ENCODE measurements at places on chromosomes 6 and 20.

- no peak for DNase-seq
Observed at GRCh38 chr6:154752022-154752421, 18.8 kb downstream of the SCAF8 start.

GRCh38 chr20:64069614-64070243, 6.7 kb downstream of the TCEA2 start:
- peak; percentile 87 for DNase-seq

- DNase-seq = no peak
Observed at GRCh38 chr6:158625881-158626305, 18.6 kb downstream of the DYNLT1 start.

DNA sequence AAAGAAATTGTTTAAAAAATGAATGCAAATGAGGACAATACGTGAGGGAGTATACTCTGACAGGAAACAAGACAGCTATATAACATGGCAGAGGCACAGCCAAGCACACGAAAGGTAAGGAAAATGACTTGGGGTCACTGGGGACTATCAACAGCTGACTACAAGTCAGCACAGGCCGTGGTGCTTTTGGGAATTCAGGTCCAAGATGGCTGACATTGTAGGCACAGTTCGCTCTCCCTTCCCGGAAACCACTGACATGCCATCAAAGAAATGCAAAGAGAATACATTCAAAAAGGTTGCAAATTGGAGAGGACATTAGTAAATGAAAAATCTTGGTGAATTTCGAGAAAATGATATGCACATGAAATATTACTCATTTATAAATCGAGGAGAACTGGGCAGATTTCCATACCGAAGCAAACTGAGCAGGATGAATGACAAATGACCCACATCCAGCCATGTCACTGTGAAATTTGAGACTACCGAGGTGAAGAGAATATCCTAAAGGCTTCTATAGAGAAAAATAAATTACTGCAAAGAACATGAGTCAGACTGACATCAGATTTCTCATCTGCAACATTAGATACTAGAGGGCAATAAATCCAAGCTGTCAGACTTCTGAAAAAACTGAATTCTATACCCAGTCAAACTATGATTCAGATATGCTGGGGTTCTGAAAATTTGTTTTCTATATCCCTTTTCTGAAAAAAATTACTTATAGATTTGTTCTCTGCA, 391.1 kb downstream of the BTBD9 start:
- DNase-seq = no peak

- DNase-seq = no peak
Observed at GRCh38 chr6:11213422-11214021, 18.9 kb downstream of the NEDD9 start.

DNA sequence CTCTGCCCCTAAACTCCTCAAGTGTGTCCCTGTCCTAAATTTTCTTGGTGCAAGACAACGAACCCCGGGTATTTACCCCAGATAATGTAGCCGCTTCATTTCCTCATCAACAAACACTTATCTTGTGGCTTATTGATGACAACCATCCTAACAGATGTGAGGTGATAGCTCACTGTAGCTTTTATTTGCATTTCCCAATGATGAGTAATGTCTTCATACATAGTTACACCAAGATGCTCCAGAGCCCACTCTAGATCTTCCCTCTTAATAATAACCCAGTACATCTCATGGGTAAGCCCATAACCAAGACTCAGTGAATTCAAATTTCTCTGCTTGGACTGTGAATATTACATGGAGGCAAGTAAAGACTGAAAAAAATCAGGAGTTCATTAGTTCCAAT, 48.2 kb upstream of the BEND6 start:
- DNase-seq = no peak

- no peak for DNase-seq
Observed at GRCh38 chr6:19664878-19665612, 172.1 kb upstream of the ID4 start.

GRCh38 chr20:46362921-46363867, 43.2 kb downstream of the ELMO2 start:
- no peak for DNase-seq

DNA sequence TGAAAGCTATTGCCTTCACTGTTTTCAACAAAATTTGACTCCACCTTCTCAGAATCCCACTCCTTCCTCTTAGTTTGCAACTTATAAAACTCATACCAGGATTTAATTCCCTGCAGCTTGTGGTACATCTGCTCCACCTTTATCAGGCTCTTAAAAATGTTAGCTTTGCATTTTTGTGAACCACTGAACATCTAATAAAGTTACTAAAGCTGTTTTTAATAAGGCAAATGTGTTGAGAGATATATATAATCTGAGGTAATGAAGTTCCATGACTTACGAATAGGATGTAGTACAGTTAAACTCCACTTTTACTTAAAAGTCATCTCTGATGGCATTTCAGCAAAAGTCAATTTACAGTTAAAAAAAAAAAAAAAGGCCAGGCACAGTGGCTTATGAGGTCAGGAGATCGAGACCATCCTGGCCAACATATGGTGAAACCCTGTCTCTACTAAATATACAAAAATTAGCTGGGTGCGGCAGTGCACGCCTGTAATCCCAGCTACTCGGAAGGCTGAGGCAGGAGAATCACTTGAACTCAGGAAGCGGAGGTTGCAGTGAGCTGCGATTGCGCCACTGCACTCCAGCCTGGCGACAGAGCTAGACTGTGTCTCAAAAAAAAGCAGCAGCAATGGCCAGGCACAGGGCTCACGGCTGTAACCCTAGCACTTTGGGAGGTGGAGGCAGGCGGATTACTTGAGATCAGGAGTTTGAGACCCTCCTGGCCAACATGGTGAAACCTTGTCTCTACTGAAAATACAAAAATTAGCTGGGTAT, 106.2 kb downstream of the KIF13A start:
- DNase-seq = no peak

DNA sequence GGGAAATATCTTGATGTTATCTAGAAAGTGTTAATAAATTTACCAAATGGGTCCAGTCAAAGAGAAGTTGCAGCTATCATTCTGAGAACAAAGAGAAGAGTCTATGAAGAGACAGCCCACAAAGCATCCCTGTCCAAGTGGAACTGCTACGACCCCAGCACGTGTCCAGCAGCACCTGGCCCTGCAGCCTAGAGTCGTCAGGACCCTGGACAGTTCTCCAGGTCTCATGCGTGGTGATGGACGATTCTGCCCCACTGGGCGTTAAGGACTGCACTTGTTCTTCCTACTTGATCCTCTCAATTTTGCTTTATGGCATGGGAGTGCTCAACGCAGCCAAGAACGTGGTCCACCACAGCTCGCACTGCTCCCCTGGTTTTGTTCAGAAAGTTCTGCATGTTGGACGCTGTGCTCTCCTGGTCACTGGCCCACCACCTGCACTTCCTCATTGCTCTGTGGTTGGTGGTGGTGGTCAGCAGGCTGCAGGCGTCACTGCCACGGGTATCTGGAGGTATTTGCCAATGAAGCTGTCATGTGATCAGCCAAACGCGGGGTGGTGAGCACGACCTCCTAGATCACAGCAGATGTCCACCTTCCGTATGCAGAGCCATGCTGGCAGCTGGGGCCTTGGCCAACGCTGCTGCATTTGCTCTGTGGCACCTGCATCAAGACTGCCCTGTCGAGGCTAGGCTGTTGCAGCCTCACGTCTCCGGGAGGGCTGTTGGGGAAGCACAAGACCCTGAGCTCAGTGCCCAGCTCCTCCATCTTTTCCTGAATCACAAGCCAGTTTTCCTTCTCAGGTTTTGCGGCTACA, 356.4 kb downstream of the CDH4 start:
- DNase-seq = no peak

GRCh38 chr6:167735084-167735950, 91.4 kb upstream of the AFDN start:
- DNase-seq = no peak

DNA sequence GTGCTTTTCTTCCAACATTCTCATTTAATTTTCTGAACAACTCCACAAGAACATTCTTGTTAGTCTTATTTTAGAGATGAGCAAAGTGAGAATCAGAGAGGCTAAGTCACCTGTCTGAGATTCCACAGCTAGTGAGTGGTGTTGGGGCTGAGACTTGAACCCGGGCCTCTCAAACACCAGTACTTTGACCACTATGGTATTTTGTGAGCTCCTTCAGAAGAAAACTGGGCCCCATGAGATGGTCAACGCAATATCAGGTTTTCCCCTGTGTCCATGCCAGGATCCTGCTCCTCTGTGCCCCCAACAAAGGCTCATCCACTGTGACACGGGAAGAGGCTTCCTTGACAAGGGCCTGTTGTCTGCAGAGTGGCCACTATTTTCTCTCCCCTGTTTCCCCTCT, 51.9 kb downstream of the MAFB start:
- no peak for DNase-seq

DNA sequence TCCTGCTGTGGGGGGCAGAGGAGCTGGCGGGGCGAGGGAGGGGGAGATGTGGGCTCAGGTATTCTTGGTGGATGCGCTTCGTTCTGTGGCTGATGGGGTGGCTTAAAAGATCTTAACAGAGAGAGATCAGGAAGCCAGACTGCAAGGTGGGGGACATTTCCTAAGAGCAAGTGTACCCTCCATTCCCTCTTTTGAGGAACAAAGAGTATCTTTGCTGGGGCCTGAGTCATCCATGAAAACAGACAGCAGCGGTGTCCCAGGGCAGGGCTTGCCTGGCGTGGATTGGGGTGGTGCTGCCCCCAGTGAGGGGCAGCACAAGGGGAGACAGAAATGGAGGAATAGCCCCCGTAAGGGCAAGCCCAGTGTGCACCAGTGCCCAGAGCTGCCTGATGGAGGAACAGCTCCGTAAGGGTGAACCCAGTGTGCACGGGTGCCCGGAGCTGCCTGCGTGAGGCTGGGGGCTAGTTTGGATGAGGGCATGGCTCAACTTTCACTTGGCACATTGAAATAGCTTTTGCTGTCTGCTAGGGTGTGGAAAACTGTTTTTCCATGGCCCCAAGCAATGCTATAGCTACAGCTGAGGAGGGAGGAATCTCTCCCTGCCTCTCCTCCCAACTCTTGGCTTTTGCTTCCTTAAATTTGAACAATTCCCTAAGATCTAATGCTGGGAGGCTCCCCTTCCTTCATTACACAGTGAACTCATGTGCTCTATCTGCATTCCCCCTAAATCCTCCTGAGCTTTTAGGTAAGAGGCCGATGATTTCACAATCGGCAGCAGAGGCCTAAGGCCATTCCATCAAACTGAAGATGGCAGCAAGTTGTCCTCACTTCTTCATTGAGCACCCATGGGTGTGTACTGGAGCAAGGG, 12.9 kb downstream of the MAPK13 start:
- DNase-seq = no peak

- no peak for DNase-seq
Observed at GRCh38 chr6:101572627-101573026, 179.1 kb downstream of the GRIK2 start.

DNA sequence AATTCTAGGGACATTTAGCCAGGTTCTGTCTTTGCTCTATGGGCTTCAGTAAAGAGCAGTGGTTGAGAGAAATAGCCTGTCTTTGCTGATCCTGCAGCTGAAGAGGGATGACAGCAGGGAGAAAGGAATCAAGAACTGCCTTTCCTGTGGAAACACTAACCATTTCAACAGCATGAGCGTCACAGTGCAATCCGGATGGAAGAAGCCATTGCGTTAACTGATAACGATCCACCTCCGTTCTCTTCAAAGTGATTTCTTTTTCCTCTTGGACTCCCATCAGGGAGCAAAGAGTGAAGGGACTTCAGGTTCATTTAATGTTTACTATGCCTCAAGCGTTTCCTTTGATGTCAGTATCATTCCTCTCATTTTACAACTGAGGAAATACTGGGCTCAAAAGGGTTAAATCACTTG, 35.2 kb upstream of the EEF1E1 start:
- DNase-seq = no peak
